ENCODE measurements at places on chromosomes 2 and 18. TPM values are rescaled to one million over a fixed set of nuclear protein-coding genes. Genes with fewer than 3 reads are reported as not detected.

The COLEC12 gene
- 0.24 TPM for total RNA-seq

The WDPCP gene
- 4.6 TPM for total RNA-seq

The ATG16L1 gene
- total RNA-seq: 55.7 TPM

The COL6A3 gene
- 0.72 TPM for total RNA-seq

The MAB21L4 gene
- 3.4 TPM for total RNA-seq

The LHCGR gene
- total RNA-seq: not detected

The REG3A gene
- not detected for total RNA-seq
